ENCODE measurements at places on chromosomes 1 and 21.

DNA sequence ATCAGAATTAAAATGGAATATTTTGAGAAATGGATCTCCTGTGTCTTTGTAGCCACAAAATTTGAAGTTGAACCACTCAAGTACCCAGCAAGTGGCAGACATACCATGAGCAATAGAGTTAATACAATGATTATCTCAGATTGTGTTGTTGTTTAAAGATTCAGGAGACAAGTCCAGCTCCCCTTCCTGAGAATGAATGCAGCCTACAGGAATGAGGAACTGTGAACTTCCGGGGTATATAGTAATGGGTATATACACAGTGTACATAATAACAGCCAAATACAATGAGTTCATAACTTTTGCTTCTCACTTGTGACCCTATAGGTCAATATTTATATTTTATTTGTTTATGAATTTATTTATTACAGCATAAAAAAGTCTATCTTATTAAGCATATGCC, 445.0 kb downstream of the SETD4 start:
- no peak for DNase-seq

DNA sequence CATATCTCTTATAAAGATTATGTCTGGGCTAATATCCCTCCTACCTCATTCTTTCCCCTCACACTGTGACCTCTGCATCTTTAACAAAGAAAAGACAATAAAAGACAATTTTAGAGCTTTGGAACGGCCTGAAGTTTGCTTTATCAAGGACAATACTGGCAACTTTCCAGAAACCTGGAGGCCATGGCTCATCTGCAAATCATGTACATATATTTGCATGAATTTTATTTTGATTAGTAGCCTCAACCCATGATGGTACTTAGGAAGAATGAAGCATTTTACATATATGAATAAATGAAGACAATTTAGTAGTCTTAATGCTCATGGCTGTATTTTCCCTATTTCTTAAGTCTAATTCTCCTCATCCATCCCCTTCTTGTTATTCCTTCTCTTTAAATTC, 612.2 kb upstream of the CXADR start:
- no peak for DNase-seq

DNA sequence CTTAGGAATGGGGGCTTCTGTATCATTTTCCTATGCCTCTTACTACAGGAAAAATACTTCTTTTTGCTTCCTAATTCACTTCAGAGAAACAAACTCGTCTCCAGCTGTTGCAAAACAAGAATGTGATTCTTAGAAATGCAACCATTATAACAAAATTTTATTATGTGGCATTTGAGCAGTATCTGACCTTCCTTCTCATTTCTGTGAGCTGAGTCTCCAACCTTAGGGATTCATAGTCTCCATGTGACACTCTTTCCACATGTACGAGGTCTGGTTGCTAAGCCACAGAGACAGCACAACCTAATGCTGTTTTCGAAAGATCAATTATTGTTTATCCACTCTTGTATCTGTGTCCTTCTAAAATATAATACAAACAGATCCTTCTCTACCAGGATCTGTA, 75.3 kb upstream of the RGS4 start:
- DNase-seq = peak; percentile 34

DNA sequence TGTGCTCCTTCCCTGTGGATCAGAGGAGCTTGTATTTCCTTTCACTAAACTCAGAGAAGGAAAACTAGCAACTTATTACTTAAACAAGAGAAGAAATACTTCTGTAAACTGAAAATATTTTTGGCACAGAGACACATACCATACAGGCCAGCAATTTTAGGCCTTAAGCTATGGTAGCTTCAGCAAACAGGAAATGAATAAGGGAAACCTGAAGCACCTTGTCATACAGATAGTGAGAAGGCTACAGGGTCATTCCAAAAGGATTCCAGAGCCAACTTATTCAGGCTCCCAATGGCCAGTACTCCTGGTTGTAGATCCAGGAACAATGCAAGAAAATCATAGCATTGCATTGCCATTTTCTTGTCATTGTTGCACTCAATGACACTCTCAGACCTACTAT, 9.1 kb upstream of the KYAT3 start:
- no peak for DNase-seq

GRCh38 chr1:186165303-186165702, 209.8 kb downstream of the TPR start:
- DNase-seq = peak; percentile 41

- DNase-seq = no peak
Observed at GRCh38 chr1:186443638-186444037, 17.3 kb downstream of the PDC start.

GRCh38 chr1:30001011-30001731, 722.2 kb downstream of the MATN1 start:
- DNase-seq = no peak

DNA sequence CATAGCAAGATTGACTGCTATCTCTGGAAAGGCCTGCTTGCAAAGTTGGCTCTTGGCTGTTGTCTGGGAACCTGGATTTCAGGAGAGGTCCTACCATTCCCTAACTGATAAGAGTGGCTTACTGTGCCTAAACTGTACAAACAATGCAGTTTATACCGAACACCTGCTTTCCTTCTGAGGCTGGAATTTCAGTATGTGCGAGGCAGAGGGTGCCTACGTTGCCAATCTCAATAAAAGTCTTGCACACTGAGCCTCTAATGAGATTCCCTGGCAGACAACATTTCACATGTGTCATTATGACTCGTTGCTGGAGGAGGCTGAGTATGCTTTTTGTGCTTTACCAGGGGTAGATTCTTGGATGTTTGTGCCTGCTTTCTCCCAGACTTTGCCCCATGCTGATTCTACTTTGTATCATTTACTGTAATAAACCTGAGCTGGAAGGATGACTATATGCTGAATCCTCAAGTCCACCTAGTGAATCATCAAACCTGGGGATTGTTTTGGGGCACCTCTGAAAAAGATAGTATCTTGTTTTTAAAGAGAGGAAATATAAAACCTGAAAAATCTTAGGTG, 58.9 kb upstream of the GNG4 start:
- DNase-seq = peak; percentile 57

DNA sequence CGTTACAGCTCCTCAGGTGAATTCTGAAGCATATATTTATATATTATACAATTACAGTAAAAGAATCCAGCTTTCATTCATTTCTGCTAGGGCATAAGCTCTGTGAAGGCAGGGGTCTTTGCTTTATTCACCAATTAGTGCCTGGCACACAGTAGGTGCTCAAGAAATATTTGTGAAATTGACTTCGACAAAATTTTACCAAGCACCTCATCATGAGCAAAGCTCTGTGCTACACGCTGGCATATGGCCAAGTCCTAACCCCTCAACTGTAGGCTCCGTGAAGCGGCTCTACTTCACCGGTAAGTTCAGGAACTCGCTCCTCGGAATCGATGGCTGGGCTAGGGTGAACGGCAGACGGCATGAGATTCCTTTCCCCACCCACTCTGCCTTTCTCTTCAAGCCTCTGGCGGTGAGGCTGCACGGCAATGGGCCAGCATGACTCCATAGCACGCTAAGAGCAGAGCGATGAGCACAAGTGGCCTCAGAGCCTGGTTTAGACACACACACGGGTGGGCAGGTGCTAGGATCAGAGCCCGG, 8.7 kb downstream of the C1orf174 start:
- no peak for DNase-seq

DNA sequence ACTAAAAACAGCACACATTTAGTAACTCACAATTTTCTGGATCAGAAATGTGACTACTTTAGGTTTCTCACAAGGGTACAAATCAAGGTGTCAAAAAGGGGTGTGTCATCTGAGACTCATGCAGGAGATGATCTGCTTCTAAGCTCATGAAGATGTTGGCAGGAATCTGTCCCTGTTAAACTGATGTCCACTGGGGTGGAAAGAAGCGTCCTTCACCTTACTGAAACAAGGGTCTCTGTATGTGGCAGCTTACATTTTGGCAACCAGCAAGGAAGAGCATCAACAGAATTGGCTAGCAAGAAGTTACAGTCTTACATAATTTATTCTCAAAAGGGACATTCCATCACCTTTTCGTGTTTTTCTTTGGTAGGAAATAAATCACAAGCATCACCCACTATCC, 1223.8 kb downstream of the AMY1C start:
- no peak for DNase-seq
